ENCODE measurements at places on chromosomes 11 and 22.

DNA sequence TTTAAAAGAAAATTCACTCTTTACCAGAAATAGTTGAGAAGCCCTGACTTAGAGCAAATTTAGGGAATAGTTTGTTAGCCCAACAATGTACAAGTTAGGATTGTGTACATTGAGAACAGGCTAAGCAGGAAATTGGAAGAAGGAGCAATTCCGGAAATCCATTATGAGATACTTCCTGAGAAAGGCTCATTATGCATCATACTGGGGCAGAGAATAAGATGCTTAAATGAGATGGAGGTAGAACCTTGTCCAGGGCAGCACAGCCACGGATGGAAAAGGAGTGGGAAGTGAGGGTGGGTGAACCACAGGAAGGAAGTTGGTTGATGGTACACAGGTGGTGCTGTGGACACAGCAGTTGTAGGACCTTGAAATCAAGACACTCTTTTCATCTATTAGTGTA lies 180.2 kb downstream of the PGR start:
- no peak for DNase-seq

DNA sequence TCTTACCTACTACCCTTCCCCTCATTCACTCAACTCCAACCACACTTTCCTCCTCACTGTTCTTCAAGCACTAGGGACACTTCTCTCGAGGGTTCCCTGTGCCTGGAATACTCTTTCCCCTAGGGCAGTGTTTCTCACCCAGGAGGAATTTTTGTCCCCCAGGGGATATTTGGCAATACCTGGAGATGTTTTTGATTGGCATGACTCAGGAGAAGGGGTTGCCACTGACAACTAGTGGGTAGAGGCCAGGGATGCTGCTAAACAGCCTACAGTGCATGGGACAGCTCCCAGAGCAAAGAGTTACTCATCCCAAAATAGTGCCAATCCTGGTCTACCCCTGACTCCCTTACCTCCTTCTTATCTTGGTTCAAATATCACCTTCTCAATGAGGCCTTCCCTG lies 40.0 kb downstream of the BTG4 start:
- no peak for DNase-seq

- no peak for DNase-seq
These were observed 38.0 kb upstream of the IL17RA start for GRCh38 chr22:17046566-17047348.

GRCh38 chr22:29108137-29108536 lies 35.3 kb downstream of the KREMEN1 start:
- no peak for DNase-seq

DNA sequence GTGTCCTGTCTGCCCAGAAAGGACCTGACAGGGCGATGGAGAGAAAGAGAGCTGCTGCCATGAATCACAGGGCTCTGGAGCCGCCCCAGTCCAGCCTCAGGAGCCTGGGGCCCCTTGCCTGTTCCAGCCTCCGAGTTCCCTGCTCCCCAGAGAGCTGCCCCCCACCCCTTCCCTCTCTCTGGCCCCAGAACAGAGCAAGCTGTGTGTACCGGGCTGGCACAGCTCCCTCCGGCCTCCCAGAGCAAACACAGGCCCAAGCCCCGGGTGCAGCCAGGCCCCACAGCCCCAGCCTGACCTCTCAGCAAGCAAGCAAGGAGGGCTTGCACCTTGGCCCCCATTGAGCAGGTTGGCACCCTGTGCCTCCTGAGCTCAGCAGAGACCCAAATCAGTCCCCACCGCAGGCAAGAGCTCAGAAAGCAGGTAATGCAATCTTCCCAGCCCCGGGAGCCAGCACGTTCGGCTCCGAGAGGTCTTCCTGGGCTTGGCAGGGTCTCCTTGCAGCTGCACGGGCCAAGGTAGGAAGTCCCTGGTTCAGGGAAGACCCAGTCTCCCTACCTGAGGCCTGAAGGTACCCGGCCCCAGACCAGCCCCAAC lies 1.4 kb downstream of the PACSIN3 start:
- peak; percentile 31 for DNase-seq

GRCh38 chr22:20299746-20300136 lies 20.1 kb downstream of the DGCR6L start:
- peak; percentile 50 for DNase-seq

DNA sequence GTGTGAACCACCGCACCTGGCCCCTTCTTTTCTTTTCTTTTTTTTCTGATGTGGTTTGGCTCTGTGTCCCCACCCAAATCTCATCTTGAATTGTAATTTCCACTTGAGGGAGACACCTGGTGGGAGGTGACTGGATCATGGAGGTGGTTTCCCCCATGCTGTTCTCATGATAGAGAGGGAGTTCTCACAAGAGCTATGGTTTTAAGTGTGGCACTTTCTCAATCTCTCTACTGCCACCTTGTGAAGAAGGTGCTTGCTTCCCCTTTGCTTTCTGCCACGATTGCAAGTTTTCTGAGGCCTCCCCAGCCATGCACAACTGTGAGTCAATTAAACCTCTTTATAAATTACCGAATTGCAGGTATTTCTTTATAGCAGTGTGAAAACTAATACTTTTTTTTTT lies 4.9 kb upstream of the TCN2 start:
- DNase-seq, result no peak

- DNase-seq, result no peak
These were observed 24.0 kb downstream of the TCP11L1 start for GRCh38 chr11:33063326-33063881.

GRCh38 chr22:37633625-37634416 lies 5.6 kb upstream of the SH3BP1 start:
- DNase-seq, result peak; percentile 91

- DNase-seq, result no peak
These were observed 56.3 kb downstream of the MYO7A start for GRCh38 chr11:77184136-77184860.

GRCh38 chr11:83033972-83034672 lies 37.6 kb downstream of the RAB30 start:
- peak; percentile 52 for DNase-seq

DNA sequence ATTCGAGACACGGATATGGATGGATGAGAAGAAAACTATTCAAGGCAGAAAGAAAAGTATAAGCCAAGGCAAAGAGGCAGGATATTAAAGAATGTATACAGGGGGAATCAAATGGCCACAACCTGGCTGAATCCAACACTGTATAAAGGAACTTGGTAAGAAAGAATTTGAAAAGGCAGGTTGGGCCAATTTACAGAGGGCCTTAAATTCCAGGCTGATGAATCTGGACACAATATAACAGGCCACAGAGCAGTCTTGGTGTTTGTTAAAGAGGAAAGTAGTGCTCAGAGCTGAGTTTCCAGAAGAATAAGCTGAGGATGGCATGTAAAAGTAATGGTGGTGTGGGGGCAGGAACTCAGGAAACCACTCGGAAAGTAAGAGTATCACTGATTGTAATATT lies 72.3 kb upstream of the POU2AF2 start:
- DNase-seq, result no peak

DNA sequence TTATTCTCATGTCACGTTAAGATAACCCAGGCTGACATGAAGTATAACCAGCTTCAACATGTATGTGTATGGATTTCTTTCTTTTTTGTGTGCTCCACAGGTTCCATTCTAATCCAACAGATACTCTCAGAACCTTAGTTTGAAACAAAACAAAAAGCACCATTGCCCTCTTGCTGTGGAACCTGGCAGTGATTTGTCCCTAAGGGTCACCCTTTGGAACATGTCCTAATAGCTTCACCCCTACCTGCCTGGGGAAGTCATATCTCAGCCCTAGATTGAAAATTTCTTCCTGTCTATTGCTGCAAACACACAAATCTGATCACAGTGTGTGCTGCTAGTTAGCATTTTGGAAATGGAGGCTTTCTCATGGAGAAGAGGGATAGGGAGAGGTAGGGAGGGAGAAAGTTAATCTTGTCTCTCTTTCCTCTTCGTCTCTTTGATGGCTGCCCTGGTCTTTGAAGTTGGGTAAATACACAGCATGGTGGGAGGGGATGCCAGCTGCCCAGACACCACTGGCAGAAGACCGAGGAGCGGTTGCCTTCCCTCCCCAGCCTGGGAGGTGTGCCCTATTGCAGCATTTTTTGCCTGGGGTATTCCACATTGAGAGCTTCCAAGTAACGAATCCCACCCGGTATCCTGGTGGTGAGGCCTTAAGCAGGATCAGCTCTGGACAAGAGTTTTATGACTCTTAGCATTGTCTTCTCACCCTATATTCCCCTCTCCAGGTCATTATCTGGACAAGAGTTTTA lies 11.6 kb upstream of the CADM1 start:
- no peak for DNase-seq

- no peak for DNase-seq
These were observed 112.3 kb upstream of the SORL1-AS1 start for GRCh38 chr11:121564948-121565684.

DNA sequence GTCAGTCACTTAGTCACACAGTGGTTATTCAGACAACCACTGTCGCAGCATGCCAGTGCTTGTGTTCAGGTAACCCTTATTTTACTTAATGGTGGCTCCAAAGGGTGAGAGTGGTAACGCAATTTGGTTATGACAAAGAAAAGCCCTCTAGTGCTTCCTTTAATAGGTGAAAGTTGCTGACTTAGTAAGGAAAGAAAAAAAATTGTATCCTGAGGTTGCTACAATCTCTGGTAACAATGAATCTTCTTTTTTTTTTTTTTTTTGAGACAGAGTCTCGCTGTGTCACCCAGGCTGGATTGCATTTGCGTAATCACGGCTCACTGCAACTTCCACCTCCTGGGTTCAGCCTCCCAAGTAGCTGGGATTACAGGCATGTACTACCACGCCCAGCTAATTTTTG lies 64.5 kb downstream of the C11orf91 start:
- DNase-seq, result no peak

GRCh38 chr11:10858439-10859325 lies 829 bp upstream of the ZBED5 start:
- DNase-seq, result no peak

DNA sequence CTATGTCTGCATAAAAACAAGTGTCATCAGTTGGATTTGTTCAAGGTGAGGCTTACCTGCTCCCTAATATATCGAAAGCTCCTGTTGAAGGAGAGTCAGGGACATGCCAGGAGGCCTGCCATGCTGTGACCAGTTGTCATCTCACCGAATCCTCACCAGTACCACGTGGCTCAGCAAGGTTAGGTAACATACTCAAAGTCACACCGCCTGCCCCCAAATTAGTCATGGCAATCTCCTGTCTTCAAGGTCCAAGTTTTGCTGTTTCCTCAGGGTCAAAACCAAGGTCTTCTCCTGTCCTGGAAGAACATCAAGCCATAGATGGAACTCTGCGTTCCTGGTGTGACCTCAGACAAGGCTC lies 67.8 kb downstream of the IGLL1 start:
- no peak for DNase-seq

- no peak for DNase-seq
These were observed 535.1 kb downstream of the TMEM135 start for GRCh38 chr11:87572881-87573280.

DNA sequence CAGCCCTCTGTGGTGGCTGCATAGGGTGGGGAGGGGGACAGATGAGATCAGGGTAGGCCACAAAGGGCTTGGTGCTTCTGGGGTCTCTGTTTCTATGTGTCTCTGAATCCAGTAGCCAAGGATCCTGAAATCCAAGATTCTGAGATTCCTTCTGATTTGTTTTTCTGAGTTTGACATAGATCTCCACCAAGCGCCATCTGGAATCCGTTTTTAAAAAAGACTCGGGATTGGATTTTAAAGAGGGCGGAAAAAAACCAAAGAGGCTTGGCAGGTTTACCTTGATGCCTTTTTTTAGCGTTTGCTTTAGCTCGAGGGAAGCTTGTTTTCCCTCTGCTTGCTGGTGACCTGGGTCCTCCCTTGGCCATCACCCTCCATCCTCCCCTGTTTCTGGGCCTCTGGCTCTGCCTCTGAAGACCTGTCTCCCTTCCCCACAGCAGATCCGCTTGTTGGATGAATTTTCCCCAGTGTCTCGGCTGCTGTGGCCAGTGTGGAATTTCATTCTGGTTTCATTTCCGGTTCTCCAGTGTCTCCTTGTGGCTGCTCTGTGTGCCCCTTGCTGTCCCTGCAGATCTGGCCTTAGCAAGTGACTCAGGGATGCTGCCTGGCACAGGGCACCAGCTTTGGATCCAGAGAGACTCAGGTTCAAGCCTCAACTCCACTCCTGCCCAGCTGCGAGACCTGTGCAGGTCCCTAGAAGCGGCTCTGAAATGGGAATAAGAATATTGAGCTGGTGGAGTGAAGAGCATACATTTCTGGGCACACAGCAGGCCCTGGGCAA lies 15.1 kb downstream of the SYNGR1 start:
- no peak for DNase-seq

DNA sequence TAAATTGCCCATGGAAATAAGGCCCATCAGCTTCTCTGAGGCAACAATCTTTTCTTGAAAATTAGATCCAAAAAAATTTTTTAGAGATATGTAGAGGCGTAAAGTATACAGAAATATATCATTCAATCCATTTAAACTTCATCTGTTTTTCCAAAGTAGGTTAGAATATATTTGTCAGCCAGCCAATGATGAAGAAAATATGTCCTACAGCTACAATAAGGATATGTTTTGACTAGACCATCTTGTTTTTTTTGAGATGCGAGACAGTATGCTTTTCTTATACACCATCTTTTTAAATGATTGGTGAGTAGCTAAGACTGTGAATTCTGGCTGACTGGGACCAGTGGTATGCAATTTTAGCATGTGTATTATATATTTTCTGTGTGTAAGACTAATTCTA lies 630.4 kb upstream of the CNTN5 start:
- no peak for DNase-seq

DNA sequence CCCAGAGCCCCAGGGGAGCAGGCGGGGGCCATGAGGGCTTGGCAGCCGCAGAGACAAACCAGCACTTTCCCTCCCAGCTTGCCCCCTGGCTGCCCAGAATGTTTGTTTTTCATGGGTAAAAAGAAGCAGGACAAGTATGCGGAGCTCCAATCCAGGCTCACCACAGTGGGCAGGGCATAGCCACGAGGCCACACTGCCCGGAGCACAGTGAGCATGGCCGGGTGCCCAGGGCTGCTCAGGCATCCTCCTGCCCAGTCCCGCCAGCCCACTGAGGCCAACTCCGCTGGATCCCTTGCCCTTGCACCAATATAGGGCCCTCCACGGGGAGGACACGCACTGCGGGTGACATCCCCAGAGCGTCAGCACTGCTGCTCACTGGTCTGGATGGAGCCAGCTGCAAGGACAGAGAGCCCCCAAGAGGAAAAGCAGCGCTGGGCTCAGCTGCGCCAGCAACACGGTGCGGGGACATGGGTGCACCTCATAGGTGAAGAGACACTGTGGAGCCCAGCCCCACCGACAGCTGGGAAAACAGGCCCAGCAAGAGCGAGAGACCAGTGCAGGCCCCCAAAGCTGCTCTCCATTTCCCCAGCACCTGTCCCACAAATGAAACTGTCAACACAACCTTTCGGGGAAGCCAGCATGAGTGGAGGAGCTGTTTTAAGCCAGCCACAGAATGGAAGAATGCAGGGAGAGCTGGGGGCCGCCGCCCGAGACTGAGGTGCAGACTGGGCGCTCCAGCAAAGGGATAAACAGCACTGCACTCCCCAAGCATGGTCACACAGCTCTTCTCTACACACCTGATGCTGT lies 24.8 kb downstream of the ARVCF start:
- no peak for DNase-seq

DNA sequence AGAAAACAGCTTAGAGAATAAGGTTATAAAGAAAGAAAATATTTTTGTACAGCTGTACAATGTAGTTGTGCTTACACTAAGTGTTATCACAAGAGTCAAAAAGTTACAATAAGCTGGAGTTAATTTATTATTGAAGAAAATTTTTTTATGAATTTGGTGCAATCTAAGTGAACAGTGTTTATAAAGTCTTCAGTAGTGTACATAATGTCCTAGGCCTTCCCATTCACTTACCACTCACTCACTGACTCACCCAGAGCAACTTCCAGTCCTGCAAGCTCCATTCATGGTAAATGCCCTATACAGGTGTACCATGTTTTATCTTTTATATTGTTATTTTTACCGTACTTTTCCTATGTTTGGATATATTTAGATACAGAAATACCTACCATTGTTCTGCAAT lies 34.7 kb downstream of the GDPD4 start:
- DNase-seq, result no peak
